ENCODE measurements at places on chromosomes 3 and 15. TPM values are rescaled to one million over a fixed set of nuclear protein-coding genes. Genes with fewer than 3 reads are reported as not detected.
A peak's percentile ranks its signal among the peaks of the same experiment; 100 is the strongest.

GRCh38 chr3:157336252-157337009 lies 100.2 kb upstream of the PTX3 start:
- no peaks in the 10 kb centered on the region for H3K36me3 ChIP-seq
- no peak for DNase-seq
- no peaks in the 10 kb centered on the region for H3K27me3 ChIP-seq
- no peak overlapping the region for H3K27ac ChIP-seq
- H3K4me1 ChIP-seq: no peaks in the 10 kb centered on the region

GRCh38 chr15:66620341-66620740 lies 54.5 kb upstream of the LCTL start:
- H3K4me1 ChIP-seq: peaks cover 2% of the 10 kb centered on the region
- H3K36me3 ChIP-seq: no peaks in the 10 kb centered on the region
- H3K27me3 ChIP-seq: peaks cover 22% of the 10 kb centered on the region
- H3K4me3 ChIP-seq: no peak overlapping the region
- DNase-seq: no peak
- H3K27ac ChIP-seq: no peak overlapping the region

Gene MGA
- total RNA-seq: 37.7 TPM

GRCh38 chr3:36317915-36318314 lies 62.4 kb upstream of the STAC start:
- no peak overlapping the region for H3K27ac ChIP-seq
- no peaks in the 10 kb centered on the region for H3K4me1 ChIP-seq
- DNase-seq: no peak
- H3K4me3 ChIP-seq: no peak overlapping the region
- H3K36me3 ChIP-seq: no peaks in the 10 kb centered on the region
- no peaks in the 10 kb centered on the region for H3K27me3 ChIP-seq

Gene ZNF385D
- not detected for total RNA-seq

DNA sequence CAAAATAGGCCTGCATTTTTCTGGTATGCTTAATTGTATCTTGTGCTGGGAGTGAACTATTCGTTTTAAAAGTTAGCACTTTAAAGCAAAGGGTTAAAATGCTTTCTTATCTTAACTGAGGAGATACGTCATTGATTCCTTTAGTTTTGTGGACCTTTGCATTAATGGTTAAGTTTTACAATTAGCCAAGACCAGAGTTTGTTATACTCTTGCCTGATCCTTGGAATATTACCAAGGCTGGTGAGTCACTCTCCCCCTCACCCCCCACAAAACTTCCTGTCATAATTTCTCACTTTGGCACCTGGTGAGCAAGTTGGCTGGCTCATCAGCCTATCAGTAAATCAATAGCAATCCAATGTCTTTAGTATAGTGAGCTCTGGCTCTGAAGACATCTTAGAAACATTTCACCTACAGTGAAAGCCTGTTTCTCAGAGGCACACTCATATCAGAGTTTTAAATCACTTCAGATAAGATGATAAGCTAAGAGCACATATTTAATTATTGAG lies 26.7 kb downstream of the SLC2A2 start:
- no peak overlapping the region for H3K4me3 ChIP-seq
- H3K27ac ChIP-seq: no peak overlapping the region
- H3K27me3 ChIP-seq: peaks cover 9% of the 10 kb centered on the region
- no peak for DNase-seq

GRCh38 chr3:11221818-11222415 lies 50.3 kb upstream of the ATG7 start:
- DNase-seq: no peak
- no peak overlapping the region for H3K4me3 ChIP-seq
- H3K27ac ChIP-seq: no peak overlapping the region
- no peaks in the 10 kb centered on the region for H3K36me3 ChIP-seq

DNA sequence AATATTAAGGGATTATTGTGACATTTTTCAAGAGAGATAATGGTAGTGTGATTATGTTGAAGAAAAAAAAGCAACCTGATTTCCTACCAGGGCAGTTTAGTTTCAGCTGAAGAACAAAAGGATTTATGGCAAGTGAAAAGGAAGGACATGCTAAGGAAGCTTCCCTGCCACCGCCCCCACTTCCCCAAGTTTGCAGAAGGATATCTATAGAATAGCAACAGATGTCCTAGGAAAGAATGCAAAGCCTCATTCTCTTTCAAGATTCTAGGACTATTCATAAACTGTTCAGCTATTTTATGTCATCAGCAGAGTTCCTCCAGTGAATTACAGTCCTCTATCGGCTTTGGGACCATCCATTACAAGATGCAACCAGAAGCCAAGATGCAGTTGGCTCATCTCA lies 160.8 kb downstream of the SATB1 start:
- H3K27ac ChIP-seq: no peak overlapping the region
- DNase-seq: no peak
- H3K36me3 ChIP-seq: no peaks in the 10 kb centered on the region
- H3K27me3 ChIP-seq: peaks cover 23% of the 10 kb centered on the region
- no peak overlapping the region for H3K4me3 ChIP-seq
- H3K4me1 ChIP-seq: no peaks in the 10 kb centered on the region

DNA sequence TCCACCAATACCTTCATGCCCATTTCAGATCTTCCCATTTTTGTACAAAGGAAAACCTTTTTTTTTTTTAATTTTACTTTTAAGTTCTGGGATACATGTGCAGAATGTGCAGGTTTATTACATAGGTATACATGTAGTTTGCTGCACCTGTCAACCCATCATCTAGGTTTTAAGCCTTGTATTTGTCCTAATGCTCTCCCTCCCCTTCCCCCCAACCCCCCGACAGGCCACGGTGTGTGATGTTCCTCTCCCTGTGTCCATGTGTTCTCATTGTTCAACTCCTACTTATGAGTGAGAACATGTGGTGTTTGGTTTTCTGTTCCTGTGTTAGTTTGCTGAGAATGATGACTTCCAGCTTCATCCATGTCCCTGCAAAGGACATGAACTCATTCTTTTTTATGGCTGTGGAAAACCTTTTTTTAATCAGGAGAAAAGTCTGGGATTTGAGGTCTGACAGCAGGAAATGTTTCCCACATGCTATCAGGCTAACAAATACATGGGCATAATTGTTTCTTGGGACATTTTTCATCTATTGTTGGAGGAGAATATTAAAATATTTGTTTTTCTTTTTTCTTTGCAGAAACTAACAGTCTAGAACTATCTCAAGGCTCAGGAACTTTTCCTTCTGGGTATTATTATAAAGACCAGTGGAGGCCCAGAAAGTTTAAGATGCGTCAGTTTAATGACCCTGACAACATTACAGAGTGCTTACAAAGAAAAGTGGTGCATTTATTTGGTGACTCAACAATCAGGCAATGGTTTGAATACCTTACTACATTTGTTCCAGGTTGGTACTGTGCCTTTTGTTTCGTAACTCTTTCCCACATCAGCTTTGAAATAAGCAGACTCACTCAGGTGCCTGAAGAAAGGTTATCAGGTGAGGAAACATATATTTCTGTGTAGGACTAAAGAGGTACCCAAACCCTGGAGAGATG lies 32.8 kb upstream of the NFKBIZ start:
- H3K27ac ChIP-seq: no peak overlapping the region
- peaks cover 39% of the 10 kb centered on the region for H3K4me1 ChIP-seq
- H3K27me3 ChIP-seq: no peaks in the 10 kb centered on the region
- DNase-seq: no peak
- peaks cover 40% of the 10 kb centered on the region for H3K36me3 ChIP-seq

- no peaks in the 10 kb centered on the region for H3K27me3 ChIP-seq
- peak; percentile 67 for DNase-seq
- peak overlapping the region; percentile 83 for H3K27ac ChIP-seq
- H3K36me3 ChIP-seq: no peaks in the 10 kb centered on the region
- H3K4me3 ChIP-seq: peak overlapping the region; percentile 3
Measured at GRCh38 chr3:177345049-177345972, 148.0 kb upstream of the TBL1XR1 start.

GRCh38 chr15:87144775-87145174 lies 1065.1 kb downstream of the AGBL1 start:
- no peaks in the 10 kb centered on the region for H3K27me3 ChIP-seq
- H3K4me1 ChIP-seq: no peaks in the 10 kb centered on the region
- H3K36me3 ChIP-seq: no peaks in the 10 kb centered on the region
- no peak overlapping the region for H3K4me3 ChIP-seq

Gene MEGF11
- total RNA-seq: not detected

GRCh38 chr3:37419979-37420378 lies 245.6 kb upstream of the LRRFIP2 start:
- no peak overlapping the region for H3K27ac ChIP-seq
- H3K4me3 ChIP-seq: no peak overlapping the region
- peaks cover 44% of the 10 kb centered on the region for H3K36me3 ChIP-seq

- H3K4me1 ChIP-seq: peaks cover 30% of the 10 kb centered on the region
- no peak for DNase-seq
- H3K27ac ChIP-seq: no peak overlapping the region
- H3K27me3 ChIP-seq: peaks cover 3% of the 10 kb centered on the region
- H3K4me3 ChIP-seq: no peak overlapping the region
Measured at GRCh38 chr3:192857260-192857661, 60.4 kb downstream of the MB21D2 start.

Gene GOLGA8T
- not detected for total RNA-seq

- H3K4me1 ChIP-seq: peaks cover 27% of the 10 kb centered on the region
- no peak overlapping the region for H3K27ac ChIP-seq
- no peaks in the 10 kb centered on the region for H3K27me3 ChIP-seq
- DNase-seq: no peak
- peaks cover 41% of the 10 kb centered on the region for H3K36me3 ChIP-seq
- no peak overlapping the region for H3K4me3 ChIP-seq
Measured at GRCh38 chr3:188239035-188239434, 85.1 kb downstream of the LPP start.

DNA sequence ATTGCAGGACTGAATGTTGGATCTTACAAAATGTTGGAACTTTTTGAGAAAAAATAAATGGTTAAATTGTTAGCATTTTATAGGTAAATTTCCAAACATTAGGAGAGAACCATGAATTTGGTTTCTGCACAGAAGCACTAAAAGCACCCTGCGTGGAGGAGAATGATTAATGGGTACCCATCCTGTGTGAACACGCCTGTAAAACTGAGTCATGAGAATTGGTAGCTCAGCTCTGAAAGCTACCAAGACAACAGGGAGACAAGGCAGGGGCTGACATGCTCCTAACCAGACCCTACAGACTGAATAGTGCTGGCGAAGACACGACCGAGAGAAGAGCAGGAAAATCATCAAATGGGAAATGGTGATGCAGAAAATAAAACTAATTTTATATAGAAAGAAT lies 32.4 kb upstream of the MTMR10 start:
- no peak overlapping the region for H3K27ac ChIP-seq
- H3K4me3 ChIP-seq: no peak overlapping the region
- H3K27me3 ChIP-seq: peaks cover 13% of the 10 kb centered on the region
- no peaks in the 10 kb centered on the region for H3K4me1 ChIP-seq
- no peaks in the 10 kb centered on the region for H3K36me3 ChIP-seq

GRCh38 chr3:45858809-45859543 lies 17.1 kb upstream of the LZTFL1 start:
- DNase-seq: no peak
- H3K4me3 ChIP-seq: no peak overlapping the region
- H3K27me3 ChIP-seq: peaks cover 65% of the 10 kb centered on the region
- H3K4me1 ChIP-seq: peaks cover 30% of the 10 kb centered on the region
- no peak overlapping the region for H3K27ac ChIP-seq

DNA sequence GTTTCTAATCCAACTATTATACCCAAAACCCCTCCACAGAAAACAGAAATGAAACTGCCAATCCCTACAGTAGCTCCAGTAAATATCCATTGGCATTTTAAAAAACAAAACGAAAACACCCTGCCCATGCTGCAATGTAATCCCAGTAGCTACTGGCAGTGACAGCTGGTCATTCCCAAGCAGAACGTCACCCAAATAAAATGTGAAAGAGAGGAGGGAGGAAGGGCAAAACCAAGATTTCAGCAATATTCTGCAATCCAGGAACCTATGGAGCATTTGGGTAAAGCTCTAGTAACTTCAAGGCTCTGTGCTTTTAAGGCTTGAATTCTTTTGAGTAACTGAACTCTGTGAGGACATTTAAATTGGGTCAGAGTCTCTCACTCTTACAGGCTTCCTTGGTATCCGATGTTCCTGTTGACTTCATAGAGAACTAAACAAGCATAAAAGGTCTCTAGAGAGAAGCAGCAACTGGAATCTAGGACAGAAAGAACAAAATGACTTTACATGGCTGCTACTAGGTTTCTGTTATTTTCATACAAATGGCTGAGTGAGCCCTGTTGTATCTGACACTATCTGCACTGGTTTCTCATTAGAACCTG lies 136.2 kb downstream of the TNIK start:
- H3K27me3 ChIP-seq: no peaks in the 10 kb centered on the region
- peaks cover 41% of the 10 kb centered on the region for H3K4me1 ChIP-seq
- no peak overlapping the region for H3K27ac ChIP-seq
- no peak overlapping the region for H3K4me3 ChIP-seq
- H3K36me3 ChIP-seq: peaks cover 21% of the 10 kb centered on the region
- DNase-seq: no peak

DNA sequence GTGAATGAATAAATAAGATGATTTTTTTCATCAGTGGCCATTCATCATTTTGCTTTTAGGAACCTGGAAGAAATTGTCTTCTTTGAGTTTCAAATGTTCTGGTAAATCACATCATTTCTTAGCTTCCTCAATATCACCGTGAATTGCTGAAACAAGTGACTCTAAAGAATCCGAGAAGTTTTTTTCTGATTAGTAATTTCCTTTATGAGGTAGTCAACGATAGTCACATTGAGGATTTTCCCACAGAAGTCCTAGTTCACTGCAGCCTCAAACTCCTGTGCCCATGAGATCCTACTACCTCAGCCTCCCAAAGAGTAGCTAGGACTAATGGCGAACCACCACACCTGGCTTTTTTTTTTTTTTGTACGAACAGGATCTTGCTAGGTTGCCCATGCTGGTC lies 3.6 kb upstream of the TMPRSS7 start:
- H3K36me3 ChIP-seq: no peaks in the 10 kb centered on the region
- peaks cover 14% of the 10 kb centered on the region for H3K27me3 ChIP-seq
- no peak overlapping the region for H3K4me3 ChIP-seq
- H3K27ac ChIP-seq: no peak overlapping the region

DNA sequence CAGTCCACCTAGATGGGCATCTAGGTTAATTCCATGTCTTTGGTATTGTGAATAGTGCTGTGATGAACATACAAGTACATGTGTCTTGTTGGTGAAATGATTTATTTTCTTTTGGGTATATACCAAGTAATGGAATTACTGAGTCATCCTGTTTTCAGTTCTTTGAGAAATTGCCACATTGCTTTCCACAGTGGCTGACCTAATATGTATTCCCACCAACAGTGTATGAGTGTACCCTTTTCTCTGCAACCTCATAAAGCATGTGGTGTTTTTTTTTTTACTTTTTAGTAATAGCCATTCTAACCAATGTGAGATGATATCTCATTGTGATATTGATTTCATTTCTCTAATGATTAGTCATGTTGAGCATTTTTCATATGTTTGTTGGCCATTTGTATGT lies 86.0 kb upstream of the NDN start:
- no peaks in the 10 kb centered on the region for H3K36me3 ChIP-seq
- no peaks in the 10 kb centered on the region for H3K27me3 ChIP-seq
- H3K4me3 ChIP-seq: no peak overlapping the region
- no peak for DNase-seq

DNA sequence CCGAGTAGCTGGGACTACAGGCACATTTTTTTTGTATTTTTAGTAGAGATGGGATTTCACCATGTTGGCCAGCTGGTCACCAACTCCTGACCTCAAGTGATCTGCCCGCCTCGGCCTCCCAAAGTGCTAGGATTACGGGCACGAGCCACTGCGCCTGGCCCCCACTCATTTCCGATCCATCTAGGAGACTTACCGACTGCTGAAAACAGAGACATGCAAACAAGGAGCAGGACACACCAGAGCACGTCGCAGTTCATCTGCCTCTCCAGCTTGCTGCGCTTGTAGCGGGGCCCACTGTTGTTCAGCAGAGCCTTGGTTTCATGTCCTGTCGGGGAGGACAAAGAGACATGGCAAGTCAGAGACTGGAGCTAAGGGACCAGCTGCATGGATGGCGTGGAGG lies 137.4 kb downstream of the ATP10A start:
- no peaks in the 10 kb centered on the region for H3K27me3 ChIP-seq
- H3K4me1 ChIP-seq: no peaks in the 10 kb centered on the region
- no peak for DNase-seq
- H3K36me3 ChIP-seq: peaks cover 46% of the 10 kb centered on the region
